ENCODE measurements at places on chromosomes 5 and 9.

- no peak for DNase-seq
These were observed 83.3 kb downstream of the PRRT1B start for GRCh38 chr9:131628459-131629225.

DNA sequence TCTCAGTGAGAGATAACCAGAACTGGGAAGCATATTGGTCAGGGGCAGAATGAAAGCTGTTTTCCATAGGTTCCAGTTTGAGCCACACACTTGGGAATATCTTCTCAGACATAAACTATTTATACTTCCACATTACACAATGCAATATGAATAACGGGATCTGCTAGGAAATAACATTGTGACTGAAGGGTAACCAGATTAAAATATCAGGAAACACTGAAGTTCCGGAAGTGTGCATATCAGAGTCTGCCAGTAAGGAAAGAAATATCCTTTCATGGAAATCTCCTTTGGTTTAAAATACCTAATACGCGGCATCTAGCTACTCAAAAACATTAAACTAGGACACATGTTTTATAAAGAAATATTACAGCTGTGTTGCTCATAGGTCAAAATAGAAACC is 56.3 kb downstream of the ST8SIA4 start:
- no peak for DNase-seq

DNA sequence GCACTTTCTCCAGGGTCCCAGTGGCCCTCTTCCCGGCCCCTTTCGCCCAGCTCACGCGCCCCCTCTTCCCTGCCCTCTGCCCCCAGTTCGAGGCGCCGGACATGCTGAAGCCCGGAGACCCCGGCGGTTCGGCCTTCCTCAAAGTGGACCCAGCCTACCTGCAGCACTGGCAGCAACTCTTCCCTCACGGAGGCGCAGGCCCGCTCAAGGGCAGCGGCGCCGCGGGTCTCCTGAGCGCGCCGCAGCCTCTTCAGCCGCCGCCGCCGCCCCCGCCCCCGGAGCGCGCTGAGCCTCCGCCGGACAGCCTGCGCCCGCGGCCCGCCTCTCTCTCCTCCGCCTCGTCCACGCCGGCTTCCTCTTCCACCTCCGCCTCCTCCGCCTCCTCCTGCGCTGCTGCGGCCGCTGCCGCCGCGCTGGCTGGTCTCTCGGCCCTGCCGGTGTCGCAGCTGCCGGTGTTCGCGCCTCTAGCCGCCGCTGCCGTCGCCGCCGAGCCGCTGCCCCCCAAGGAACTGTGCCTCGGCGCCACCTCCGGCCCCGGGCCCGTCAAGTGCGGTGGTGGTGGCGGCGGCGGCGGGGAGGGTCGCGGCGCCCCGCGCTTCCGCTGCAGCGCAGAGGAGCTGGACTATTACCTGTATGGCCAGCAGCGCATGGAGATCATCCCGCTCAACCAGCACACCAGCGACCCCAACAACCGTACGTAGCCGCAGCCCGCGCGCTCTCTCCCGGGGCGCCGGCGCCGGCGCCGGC is 1.0 kb downstream of the PRDM6 start:
- no peak for DNase-seq

DNA sequence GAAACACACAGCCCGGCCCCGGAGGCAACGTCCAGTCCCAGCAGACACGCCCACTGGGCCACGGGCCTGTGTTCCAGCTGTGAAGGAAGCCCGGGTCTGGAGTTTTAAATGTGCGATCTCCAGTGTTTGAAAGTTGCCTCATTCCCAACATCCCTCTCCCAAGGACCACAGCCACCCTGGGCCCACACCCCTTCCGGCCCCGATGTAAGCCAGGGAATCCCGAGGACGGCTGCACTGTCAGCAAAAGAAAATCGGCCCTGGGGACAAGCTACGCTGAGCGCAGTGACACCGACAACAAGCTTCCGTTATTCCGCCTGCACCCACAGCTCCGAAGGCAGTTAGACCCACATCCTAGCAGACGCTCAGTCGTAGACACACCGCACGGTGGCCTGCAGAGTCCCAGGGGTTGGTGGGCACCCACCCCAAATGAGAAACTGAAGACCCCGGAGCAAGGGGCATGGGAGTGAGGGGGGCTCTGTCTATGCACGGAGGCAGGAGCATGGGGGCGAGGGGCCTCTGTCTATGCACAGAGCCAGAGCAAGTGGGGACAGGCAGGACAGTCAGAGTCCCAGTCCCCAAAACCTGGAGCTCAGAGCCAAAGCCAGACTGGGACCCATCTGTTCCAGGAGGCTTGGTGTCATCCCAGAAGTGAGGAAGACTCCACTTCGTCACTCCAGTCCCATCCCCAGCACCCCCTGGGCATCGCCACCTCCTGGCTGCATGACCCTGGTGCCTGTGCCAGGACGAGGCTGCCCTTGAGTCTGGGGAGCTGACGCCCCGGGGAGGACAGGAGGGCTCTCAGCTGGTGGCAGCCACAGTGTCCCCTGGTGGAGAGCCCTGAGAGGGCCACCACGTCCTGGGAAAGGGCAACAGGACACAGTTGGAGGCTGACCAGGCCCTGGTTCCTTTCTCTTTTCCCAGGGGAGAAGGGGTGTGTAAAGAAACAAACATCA is 23.4 kb downstream of the GLT6D1 start:
- DNase-seq = no peak

DNA sequence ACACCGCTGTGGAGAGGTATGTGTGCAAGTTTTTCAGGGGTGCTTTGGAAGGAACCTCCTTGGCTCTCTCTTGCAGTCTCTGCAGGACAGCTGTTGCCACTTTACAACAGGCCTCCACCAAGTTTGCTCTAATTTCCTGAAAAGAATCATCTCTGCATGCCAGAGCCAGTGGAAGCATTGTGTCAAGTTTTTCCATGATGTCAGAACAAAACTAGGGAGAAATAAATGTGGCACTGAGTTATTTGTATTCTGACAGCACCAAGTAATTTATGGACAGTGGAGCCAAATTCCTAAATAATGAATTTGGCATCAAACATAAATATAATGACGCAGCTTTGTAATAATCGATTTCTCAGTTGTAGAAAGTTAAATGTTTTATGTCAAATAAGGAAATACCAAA is 146.9 kb downstream of the KIAA0825 start:
- DNase-seq = no peak

DNA sequence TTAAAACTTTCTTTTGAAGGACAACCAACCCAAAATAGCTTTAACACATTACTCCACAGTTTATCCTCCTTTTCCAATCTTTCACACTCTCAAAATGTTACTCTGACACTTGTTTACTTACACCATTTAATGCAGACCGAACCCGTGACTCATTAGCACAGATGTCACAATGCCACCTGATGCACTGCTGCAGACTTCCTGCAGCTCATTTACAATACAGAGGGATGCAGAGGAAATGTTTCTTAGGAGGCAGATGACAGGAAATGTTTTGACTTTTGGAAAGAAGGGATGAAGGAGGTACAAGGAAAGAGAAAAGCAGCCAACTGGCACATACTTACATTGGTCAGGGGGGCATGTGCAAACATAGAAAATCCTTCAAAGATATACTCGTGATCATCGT is 39.0 kb downstream of the DROSHA start:
- no peak for DNase-seq

- no peak for DNase-seq
These were observed 113.8 kb downstream of the ERCC6L2 start for GRCh38 chr9:95989297-95989696.

- no peak for DNase-seq
These were observed 221.4 kb downstream of the MAPKAP1 start for GRCh38 chr9:125485471-125486151.

DNA sequence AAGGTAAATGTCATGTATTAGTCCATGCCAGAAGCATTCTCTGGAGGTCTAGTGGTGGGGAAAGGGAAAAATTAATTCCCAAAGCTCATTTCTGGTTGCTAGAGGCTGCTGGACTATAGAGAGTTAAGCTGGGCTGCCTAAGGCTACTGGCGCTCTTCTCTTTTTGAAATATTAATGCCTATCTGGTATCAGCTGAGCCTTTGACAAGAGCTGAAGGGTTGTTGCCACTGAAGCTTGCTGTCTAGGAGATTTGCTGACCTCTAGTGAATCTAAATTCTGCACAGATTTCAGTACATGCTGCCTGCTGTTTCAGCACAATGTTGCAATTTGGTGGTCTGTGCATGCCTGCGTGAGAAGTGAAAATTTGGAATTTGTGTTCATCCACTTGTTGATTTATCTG is 29.1 kb upstream of the PLCXD3 start:
- no peak for DNase-seq

- DNase-seq = no peak
These were observed 274.7 kb downstream of the CETN3 start for GRCh38 chr5:90134892-90135291.

DNA sequence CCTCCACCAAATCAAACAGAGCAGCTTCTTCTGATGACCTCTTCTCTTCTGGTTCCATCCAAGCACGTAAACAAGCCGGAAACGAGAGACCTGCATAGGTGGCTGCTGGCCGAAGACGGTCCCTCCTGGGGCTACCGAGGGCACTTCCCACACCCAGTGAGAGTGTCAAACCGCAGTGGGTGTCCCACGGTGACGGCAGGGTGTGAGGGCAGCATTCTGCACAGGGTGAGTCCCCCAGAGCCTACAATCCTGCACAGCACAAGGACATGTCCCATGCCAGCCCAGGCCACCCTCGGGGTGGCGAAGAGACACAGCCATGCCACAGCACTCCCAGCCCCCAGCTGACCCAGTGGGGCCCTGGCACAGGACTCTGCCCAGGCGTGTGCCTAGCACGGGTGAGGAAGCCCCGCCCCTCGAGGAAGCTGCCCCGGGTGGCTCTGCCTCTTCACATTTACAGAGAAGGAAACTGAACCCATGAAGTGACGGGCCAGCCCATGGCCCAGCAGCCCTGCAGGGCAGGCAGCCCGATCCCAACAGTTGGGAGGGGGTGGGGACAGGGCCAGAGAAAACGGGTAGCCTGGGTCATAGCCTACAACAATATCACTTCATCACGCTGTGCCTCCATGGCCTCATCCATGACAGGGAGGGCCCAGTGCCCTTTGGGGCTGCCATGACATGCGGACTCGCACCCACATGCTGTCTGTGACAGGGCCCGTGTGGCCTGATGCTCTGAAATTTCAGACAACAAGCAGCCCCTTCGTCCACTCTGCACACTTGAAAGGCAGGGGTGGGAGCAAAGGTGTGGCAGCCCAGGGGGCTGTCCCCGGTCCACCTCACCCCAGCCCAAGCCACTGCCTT is 43.2 kb downstream of the SEMA4D start:
- DNase-seq = no peak

DNA sequence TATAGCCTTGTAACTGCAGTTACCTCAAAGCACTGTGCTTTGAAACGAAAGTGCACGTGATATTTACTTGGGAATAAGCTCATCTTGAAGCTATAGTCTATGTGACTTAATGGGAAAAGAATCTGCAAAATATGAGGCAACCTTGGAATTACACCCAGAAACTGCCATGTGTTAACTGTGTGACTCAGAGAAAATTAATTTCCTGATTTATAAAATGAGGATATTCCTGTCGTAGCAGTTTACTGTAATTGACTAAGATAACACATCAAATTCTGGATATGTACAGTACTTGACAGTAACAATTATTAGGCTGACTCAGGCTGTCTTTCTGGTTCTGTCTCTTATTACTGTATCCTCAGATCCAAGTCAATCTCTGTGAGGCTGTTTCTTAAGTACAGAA is 1079.9 kb upstream of the ACO1 start:
- no peak for DNase-seq

DNA sequence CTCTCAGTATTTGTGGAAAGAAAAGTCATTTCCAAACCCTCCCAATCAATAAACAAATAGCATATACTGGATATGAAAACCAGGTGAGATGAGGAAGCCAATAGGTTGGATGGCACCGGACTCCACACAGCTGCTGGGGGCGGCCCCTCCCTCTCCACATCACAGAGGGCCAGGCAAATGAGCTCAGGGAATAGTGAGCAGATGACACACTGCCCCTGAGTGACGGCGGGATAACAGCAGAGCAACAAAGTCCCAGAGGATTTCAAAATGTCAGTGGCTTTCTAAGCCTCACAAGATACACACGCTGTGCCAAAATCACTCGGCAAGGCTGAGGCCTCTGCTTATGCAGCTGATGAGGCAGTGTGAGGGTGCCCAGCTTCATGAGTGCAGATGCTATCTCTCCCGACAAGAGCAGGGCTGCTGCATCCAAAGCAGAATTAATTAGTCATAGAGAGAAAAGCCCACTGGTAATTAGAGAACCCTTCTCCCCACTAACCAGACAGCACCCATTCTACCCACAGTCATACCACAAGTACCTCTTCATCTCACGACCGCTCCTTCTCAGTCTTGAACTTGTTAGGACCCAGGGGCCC is 235.0 kb upstream of the NFIL3 start:
- DNase-seq = no peak

- DNase-seq = no peak
These were observed 114.3 kb downstream of the STARD4 start for GRCh38 chr5:111398013-111398412.

DNA sequence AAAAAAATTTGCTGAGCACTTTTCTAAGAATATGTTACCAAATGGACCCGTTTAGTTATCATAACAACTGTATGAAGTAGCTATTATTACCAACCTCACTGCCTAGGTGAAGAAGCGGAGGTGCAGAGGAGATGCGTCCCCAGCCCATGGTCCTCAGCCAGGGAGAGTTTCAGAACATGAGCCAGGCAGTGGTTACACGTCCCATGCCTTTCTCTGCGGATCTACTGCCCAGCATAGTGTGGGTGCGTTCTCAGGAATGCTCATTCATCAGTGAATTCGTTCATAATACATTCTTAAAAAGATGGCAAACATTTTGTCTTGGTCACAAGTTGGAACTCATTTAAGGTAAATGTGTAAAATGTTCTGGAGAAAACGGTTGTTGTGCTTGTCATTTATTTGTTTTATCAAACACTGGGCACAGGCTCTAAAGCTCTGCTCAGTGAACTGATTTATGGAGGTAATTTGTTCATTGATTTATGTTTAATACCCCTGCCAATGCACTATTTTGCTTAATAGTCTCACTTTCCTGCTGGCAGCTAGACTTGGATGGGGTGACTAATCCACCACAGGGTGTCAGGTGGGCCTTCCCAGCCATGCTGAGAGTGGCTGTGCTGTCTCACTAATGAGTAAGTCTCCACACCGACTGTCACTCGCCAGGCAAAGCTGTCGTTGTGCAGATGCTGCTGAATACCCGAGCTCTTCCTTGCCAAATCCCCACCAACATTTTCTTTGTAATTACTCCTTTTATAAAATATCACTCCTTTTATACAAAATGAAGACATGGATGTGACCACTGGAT is 248.8 kb downstream of the TENT4A start:
- DNase-seq = no peak

DNA sequence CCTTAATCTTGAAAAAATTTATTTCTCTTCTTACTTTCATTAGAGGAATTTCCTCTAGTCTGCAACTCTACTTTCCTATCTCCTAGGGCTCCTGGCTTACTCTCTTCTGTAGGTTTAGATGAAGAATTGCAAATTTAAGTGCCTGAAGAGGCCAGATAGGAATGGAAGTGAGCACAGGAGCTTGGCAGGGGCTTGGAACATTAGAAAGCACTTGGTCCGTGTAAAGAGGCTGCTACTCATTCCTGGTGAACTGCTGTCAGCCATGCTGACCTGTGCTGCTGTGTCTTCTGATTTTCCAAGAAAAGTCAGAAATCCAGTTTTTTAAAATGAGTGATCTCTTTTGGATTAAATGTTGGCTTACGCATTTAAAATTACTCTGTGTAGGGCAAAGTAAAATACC is 210.9 kb upstream of the CLINT1 start:
- DNase-seq = no peak
